D341Med (cell line): ENCODE measurements at places on chromosomes 2 and 18.
A peak's percentile ranks its signal among the peaks of the same experiment; 100 is the strongest.

DNA sequence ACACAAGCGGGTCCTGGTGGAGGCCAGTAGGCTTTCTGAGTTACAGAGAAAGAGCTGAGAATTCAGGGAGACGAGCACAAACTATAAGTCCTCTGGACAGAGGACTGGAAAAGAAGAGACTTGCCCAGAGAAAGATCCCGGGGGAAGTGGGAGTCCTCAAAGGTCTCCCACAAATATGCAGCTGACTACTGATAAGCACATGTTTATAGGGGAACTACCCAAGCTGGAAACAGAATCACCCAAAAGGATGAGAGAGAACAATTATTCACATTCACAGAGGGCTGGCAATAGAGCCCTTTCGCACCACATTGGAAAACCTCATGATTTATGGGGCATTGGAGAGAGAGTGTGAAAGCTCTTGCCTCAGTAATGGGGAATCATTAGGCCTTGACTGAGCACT is 337.6 kb downstream of the IRS1 start:
- no peak for DNase-seq

- no peak for DNase-seq
Observed at GRCh38 chr2:6667326-6667725, 198.4 kb downstream of the CMPK2 start.

- DNase-seq: no peak
Observed at GRCh38 chr18:13395577-13395976, 177.0 kb downstream of the LDLRAD4 start.

- no peak for DNase-seq
Observed at GRCh38 chr2:123521854-123522253, 503.2 kb upstream of the CNTNAP5 start.

DNA sequence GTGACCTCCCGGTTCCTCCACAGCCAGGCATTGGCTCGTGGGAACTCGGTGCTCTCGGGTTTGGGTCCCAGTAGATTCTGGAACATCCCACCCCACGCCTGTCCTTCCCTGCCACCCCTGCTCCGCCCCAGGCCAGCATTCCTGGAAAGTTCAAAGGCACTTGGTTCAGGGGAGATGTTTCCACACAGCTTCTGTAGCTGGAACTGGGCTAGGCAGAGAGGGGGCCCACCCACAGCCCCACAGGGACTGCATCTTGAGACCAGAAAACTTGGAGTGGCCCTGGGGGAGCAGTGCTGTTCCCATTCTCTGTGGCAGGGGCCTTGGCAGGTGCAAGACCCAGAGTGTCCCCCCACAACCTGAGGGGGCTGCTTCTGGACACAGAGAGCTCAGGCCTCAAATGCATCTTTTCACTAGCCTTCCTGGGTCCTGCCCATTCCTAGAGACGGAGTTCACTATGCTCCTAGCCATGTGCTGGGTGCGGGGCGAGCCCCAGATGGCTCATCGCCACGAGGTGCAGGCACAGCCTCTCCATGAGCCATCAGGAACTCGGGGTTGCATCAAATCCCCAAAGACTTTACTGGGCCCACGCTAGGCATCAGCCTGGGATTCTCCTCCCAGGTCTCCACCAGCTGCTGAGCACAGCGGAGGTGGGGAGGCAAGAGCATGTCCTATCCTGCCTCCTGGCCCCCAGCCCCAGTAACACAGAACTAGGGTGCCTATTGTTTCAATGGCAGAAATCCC is 68.7 kb downstream of the ZFP36L2 start:
- DNase-seq: no peak

- DNase-seq: peak; percentile 26
Observed at GRCh38 chr2:124698979-124699565, 674.0 kb downstream of the CNTNAP5 start.

DNA sequence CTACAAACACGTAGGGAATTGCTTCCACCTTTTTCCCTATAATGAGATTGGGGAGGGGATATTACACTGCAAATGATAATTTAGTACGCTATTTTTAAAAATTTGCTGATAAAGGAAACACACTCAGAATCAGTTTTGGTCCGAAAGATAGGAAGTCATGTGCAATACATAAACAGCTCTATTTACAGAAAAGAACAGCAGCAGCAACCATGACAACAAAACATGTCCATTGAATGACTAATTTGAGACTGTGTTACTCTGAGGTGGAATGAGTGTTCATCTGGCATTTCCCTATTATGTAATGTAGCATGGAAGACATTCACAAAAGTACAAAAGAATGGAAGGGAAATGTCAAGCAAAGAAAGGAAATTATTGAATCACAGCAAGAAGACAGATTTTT is 337.2 kb downstream of the NBAS start:
- DNase-seq: no peak

DNA sequence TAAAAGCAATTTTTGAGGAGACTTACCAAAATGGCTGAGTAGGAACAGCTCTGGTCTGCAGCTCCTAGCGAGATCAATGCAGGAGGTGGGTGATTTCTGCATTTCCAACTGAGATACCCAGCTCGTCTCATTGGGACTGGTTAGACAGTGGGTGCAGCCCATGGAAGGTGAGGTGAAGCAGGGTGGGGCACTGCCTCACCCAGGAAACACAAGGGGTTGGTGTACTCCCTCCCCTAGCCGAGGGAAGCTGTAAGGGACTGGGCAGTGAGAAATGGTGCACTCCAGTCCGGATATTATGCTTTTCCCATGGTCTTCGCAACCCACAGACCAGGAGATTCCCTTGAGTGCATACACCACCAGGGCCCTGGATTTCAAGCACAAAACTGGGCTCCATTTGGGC is 419.0 kb downstream of the NUP35 start:
- DNase-seq: no peak

DNA sequence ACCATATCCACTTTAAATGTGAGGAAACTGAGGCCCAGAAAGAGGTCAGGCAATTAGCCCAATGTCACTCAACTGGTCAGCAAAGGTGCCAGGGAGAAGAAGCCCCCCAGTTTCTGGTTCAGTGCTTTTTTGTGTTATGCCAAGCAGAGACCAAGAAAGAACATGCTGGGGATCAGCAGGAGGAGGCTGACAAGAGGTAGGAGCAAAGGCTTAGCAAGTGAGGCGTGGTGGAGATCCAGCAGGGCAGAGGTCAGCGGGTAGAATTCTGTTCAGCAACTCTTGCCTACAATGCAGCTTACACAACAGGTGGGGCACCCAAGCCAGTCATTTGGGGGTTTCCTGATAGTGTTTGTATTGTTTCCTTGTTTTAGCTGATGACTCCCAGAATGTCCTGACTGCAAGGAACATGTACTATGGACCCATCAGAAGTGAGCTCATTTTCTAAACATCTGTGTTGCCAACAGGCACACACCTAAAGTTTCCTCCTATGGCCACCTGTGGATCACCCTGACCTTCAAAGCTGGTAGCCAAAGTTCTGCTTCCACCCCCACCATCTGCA is 28.2 kb downstream of the LPIN2 start:
- DNase-seq: no peak

DNA sequence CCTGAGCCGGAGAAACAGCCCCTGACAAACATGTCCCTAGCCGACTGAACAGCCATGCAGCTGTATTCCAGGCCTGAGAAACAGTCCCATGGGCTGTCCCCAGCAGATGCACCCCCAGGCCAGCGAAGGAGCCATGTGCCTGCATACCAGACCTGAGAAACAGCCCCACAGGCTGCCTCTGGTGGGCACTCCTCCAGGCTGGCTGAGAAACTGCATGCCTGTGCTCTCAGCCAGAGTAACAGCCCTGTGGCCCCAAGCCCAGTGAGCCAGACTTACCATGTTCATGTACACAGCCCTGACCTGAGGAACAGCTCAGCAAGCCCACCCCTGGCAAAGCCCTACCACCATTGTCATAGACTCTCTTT is 24.8 kb downstream of the BOLL start:
- peak; percentile 4 for DNase-seq

DNA sequence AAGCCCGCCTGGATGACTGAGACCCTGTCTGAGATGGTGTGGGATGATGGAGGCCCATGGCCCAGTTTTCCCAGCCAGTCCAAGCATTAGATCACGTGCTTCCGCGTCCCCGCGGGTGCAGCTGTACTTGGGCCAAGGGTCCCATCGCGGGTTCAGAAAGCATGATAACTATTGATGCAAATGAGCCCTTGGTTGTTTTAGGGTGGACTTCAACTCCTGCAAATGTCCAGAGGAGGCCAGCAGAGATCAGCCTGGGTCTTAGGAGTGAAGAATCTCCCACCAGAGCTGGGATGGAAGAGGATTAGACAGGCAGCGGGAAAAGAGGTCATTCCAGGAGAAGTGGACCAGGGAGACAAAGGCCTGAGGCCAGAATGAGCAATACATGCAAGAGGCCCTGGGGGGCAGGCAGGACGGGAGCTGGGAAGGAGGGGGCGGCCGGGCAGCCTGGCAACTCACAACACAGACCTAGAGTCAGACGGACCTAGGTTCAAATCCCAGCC is 89.9 kb upstream of the TMEM247 start:
- DNase-seq: no peak

GRCh38 chr2:175234153-175234552 is 52.6 kb upstream of the ATP5MC3 start:
- no peak for DNase-seq

GRCh38 chr2:142572346-142573132 is 304.9 kb upstream of the KYNU start:
- DNase-seq: no peak

- no peak for DNase-seq
Observed at GRCh38 chr2:46967990-46968647, 52.5 kb upstream of the MCFD2 start.

GRCh38 chr18:50671376-50671775 is 111.5 kb downstream of the MAPK4 start:
- no peak for DNase-seq

GRCh38 chr2:236805800-236806531 is 236.3 kb downstream of the ACKR3 start:
- DNase-seq: no peak

- DNase-seq: no peak
Observed at GRCh38 chr2:151025816-151026215, 235.8 kb downstream of the RBM43 start.

GRCh38 chr18:37484983-37485834 is 80.4 kb downstream of the CELF4 start:
- DNase-seq: peak; percentile 80

- no peak for DNase-seq
Observed at GRCh38 chr2:51612387-51612786, 580.5 kb upstream of the NRXN1 start.

- DNase-seq: no peak
Observed at GRCh38 chr2:39501412-39501811, 64.3 kb upstream of the MAP4K3 start.

DNA sequence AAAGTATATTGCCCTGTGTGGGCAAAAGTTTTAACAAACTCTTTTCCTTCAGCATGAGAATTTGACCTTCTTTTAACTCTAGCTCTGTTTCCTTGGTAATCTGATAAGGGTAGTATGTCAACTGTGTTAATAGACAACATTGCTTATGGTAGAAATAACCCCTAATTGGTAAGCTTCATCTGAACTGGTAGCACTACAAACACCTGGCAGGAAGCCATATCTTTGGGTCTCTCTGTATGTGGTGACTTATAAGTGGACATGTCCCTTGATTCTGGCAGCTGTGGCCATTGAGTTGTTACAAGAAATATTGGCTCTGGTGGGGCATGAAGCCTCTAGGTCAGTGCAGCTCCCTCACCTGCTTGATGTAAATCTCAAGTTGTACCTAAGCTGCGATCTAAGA is 46.9 kb downstream of the MBD5 start:
- no peak for DNase-seq

GRCh38 chr2:203802342-203803052 is 65.1 kb upstream of the CTLA4 start:
- no peak for DNase-seq

DNA sequence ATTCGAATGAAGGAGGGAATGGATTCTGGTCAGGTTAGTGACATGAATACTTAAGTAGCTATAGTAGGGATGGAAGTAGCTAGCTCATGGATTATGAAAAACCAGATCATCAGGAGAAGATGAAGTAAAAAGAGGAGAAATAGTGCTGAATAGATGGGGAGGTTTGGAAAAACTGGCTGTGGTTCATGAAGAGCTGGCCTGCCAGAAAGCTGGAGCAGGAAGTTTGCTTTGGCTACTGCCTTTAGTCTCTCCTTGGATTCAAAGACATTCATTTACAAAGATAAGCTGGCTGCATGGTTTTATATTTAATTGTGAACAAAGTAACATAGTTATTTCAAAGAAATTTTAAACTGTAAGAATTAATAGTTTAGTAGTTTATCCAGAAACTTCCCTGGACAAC is 567.0 kb downstream of the RIT2 start:
- DNase-seq: no peak

- no peak for DNase-seq
Observed at GRCh38 chr2:53826587-53827397, 33.0 kb downstream of the GPR75 start.

- DNase-seq: no peak
Observed at GRCh38 chr2:23505984-23506380, 121.0 kb downstream of the KLHL29 start.

DNA sequence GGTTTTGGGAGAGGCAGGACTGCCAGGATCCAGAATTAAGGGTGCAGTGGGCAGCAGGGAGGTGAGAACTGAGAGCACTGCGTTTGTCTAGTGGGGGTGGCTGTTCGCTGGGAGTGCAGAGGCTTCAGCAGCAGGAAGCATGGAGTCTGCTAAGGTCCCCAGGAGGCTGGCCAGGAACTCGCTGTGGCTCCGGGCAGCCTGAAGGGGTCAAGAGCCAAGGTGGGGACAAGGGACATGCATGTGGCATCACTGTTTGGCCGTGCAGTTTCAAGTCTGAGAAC is 43.2 kb upstream of the SEMA4C start:
- DNase-seq: no peak

DNA sequence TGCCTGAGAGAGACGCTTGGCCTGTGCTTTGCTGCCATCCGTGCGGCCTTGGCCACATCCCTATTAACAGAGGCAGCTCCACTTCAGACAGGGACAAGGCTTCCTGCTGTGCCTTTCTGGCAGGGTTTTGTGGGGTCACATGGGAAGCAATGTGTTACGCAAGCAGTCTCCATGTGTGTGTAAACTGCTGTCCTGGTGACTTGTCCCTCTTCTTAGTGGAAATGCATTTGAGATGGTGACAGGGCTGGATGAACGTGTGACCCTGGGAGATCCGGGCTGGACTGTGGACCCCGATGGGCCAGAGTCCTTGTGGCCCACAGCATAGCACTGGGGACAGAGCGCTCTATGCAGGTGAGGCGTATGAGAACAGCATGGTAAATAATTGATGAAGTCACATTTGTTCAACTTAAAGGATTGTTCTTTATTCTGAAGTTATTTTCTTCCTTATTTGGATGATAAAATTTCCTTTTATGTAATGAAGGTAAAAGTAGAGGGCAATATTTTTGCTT is 23.2 kb downstream of the ASB1 start:
- DNase-seq: no peak

- DNase-seq: no peak
Observed at GRCh38 chr18:49226243-49227000, 234.0 kb downstream of the DYM start.

DNA sequence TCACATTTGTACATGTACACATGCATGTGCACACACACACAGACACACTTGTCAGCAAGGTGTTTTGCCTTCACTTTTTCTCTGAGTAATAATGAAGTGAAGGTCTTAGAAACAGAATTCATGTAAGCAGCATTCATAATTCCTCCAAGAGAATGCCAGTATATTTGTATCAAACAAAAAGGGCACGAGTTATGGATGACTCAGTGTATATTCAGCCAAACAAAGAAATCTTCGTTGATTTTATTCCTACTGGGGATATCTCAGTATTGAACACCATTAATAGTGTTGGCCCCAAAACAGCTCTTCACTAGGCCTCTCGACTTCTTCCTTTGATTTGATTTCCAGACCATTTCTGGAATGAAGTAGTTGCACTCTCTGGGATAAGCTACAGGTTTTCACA is 125.3 kb downstream of the PIK3C3 start:
- no peak for DNase-seq
